ENCODE measurements at places on chromosomes 5 and 9.

- no peaks in the 10 kb centered on the region for H3K36me3 ChIP-seq
- H3K4me1 ChIP-seq: peaks cover 4% of the 10 kb centered on the region
- peak overlapping the region; percentile 91 for H3K27ac ChIP-seq
Measured at GRCh38 chr5:151688436-151688835, 1.7 kb upstream of the SPARC start.

DNA sequence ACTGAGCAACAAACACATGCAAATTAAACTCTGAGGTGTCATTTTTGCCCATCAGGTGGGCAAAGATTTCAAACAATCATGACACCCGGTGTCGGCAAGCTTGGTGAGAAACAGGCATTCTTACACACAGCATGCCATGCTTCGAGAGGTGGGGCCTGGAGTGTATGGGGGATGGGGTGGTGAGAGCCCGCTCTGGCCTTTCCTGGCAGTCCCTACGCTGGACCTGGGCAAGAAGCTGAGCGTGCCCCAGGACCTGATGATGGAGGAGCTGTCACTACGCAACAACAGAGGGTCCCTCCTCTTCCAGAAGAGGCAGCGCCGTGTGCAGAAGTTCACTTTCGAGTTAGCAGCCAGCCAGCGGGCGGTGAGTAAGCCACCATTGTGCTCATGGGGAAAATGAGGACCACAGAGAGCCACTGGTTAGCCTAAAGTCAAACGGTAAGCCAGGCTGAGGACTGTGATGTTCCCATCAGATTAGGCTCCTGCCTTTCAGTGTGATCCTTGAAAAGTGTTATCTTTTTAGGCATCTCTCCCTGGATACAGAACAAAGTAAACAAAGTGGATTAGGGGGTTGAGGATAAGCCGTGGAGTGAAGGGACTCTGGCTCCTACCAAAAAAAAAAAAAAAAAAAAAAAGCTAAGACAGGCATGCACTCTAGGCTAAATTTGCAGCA is 9.4 kb downstream of the MYOZ3 start:
- H3K27ac ChIP-seq: no peak overlapping the region
- H3K36me3 ChIP-seq: no peaks in the 10 kb centered on the region
- DNase-seq: no peak

DNA sequence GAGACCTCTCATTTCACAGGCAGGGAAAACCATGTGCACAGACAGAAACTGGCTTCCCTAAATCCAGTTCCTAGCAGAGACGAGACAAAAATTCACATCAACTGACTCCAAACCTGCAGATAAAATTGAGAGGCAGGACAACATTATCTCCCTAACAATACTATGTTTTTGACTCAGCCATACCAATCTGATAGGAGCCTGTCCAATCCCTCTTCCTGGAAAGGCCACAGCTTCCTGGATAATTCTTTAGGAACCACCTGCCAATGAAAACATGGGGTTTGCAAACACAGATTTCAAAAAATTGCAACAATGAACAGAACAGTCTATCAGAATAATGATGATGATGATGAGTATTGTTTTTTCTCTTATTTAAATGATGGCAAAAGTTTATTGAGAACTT is 22.4 kb downstream of the SH3TC2 start:
- no peak overlapping the region for H3K27ac ChIP-seq
- H3K4me1 ChIP-seq: no peaks in the 10 kb centered on the region
- H3K4me3 ChIP-seq: no peak overlapping the region
- no peaks in the 10 kb centered on the region for H3K36me3 ChIP-seq
- DNase-seq: no peak

- H3K27ac ChIP-seq: no peak overlapping the region
- H3K4me1 ChIP-seq: no peaks in the 10 kb centered on the region
- no peaks in the 10 kb centered on the region for H3K27me3 ChIP-seq
- H3K36me3 ChIP-seq: no peaks in the 10 kb centered on the region
- no peak for DNase-seq
Measured at GRCh38 chr5:75016896-75017295, 35.5 kb downstream of the GCNT4 start.

DNA sequence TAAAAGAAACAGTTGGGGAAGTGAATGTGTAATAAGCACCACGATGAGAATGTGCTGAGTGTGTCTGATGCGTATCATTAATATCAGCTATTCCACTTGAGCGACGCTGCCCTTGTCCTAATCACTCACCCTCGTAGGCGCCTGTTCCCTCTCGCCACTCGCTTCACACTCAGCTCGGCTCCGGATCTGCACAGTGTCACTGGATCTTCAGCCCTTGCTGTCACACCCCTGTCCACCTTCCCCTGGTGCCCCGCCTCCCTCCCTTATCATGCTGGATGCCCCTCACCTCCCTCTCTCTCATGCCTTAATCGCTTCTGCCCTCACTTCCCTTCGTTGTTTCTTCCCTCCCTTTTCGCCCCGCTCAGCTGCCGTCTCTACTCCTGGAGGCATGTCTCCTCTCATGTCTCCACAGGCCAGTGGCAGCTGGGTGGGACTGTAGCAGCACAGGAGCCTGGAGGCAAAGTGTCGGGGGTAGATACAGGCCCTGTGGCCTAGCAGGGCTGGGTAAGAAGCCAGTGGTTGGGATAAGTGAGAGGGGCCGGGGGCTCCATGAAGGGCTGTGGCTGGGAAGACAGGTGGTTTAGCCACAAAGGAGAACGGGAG is 43.5 kb downstream of the ANKDD1B start:
- H3K27me3 ChIP-seq: no peaks in the 10 kb centered on the region
- no peak for DNase-seq
- no peak overlapping the region for H3K4me3 ChIP-seq

GRCh38 chr5:137575211-137575610 is 76.1 kb upstream of the SPOCK1 start:
- no peak for DNase-seq
- no peak overlapping the region for H3K27ac ChIP-seq
- no peak overlapping the region for H3K4me3 ChIP-seq
- no peaks in the 10 kb centered on the region for H3K4me1 ChIP-seq

DNA sequence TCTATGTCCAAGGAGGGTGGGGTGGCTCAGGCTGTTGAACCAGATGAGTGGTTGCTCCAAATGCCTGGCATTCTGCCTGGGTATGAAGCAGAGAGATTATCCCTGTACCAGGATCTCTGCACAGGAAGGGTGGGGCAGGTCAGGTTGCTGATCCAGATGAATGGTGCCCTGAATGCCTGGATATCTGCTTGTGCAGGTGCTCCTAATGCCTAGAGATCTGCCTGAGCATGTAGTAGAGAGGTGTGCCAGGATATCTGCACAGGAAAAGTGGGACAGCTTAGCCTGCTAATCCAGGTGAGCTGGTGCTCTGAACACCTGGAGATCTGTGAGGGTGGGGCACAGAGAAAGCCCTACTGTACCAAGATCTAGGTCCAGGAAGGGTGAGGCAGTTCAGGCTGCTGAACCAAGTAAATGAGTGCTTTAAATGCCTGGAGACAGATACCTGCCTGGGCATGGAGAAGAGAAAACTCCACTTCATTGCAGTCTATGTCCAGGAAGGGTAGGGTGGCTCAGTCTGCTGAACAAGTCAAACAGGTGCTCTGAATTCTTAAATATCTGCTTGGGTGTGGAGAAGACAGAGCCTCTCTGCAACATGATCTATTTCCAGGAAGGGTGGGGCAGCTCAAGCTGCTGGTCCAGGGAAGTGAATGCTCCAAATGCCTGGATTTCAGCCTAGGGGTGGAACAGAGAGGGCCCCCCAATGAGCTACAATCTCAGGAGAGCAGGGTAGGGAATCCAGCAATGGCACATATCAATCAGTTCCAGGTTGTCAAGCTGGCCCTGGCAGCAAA is 189.4 kb upstream of the DMRTA1 start:
- H3K27me3 ChIP-seq: no peaks in the 10 kb centered on the region
- no peaks in the 10 kb centered on the region for H3K36me3 ChIP-seq
- H3K4me1 ChIP-seq: no peaks in the 10 kb centered on the region
- DNase-seq: no peak

DNA sequence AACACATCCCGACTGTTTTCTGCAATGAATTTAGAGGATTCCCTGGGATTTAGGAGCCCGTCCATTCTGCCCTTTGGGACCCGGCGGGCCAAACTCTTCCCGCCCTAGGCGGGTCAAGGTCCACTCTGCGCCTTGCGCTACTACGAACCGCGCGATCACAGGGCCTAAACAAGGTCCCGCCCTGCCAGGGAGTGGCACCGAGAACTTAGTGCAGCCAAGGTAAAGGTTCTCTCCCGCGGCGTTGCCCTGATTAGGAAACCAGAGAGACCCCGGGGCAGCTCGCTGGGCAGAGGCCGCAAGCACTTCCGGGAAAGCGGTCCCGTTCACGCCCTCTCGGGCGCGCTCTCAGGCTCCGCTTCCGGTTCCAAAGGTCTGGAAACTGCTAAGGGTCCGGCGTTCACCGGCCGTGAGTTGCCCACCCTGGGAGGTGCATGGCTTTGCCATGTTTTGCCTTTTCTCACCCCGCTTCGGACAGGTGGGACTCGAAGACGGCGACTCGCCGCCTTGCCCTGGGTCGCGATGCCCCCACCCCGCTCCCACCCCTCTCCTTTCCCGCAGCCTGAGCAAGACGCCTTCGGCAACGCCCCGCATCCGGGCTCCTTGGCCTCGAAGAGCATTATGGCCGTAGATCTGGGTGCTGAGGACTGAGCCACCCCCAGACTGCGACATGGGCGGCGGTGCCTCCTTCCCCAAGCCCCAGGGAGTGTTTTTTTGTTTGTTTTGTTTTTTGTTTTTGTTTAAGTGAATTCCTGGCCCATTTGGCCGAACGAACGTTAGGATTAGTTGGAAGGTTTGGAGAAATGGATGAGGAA is 23.4 kb downstream of the HNRNPK start:
- peak overlapping the region; percentile 89 for H3K27ac ChIP-seq
- peak; percentile 51 for DNase-seq
- peak overlapping the region; percentile 76 for H3K4me3 ChIP-seq
- no peaks in the 10 kb centered on the region for H3K36me3 ChIP-seq
- H3K27me3 ChIP-seq: no peaks in the 10 kb centered on the region

GRCh38 chr5:42995360-42995751 is 44.8 kb downstream of the ANXA2R start:
- H3K27me3 ChIP-seq: peaks cover 43% of the 10 kb centered on the region
- H3K27ac ChIP-seq: no peak overlapping the region
- no peak for DNase-seq
- H3K4me3 ChIP-seq: peak overlapping the region; percentile 45
- H3K4me1 ChIP-seq: no peaks in the 10 kb centered on the region

- DNase-seq: no peak
- no peaks in the 10 kb centered on the region for H3K36me3 ChIP-seq
- no peaks in the 10 kb centered on the region for H3K27me3 ChIP-seq
- H3K4me1 ChIP-seq: no peaks in the 10 kb centered on the region
- no peak overlapping the region for H3K4me3 ChIP-seq
Measured at GRCh38 chr5:112372543-112372942, 46.5 kb downstream of the EPB41L4A start.

GRCh38 chr9:118003240-118003639 is 299.0 kb downstream of the TLR4 start:
- no peaks in the 10 kb centered on the region for H3K4me1 ChIP-seq
- H3K4me3 ChIP-seq: no peak overlapping the region
- DNase-seq: no peak
- H3K27ac ChIP-seq: no peak overlapping the region

DNA sequence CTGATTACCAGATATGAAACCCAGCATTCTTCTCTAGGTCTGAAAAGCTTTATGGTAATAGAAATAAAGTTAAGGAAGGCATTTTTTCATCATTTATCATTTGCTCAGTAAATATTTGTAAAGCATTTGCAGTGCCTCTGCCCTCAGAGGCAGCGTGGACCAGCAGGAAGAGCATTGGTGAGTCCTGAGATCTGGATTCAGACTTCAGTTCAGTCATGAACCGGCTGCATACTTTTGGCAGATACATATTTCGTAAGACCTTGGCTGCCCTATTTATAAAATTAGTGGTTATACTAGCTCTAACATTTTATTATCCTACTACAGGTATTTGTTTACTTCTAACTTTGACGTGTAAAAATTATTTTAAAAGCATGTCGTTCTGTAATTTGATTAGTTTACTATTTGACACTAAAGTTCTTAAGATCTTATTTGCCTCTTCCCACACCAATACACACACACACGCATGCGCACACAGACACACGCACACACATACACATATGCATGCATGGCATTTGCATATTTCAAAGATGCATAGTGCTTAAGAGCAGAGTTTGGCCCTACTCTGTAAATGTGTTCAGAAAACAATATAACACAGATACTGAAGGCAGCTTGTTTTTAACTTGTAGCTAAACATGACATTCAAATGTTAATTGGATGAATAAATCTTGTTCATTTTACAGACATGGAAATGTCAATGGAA is 101.9 kb downstream of the RPS23 start:
- H3K27ac ChIP-seq: no peak overlapping the region
- no peaks in the 10 kb centered on the region for H3K4me1 ChIP-seq
- no peaks in the 10 kb centered on the region for H3K36me3 ChIP-seq
- no peak overlapping the region for H3K4me3 ChIP-seq
- DNase-seq: no peak

GRCh38 chr9:75039009-75039408 is 10.9 kb upstream of the CARNMT1 start:
- H3K27ac ChIP-seq: no peak overlapping the region
- H3K36me3 ChIP-seq: no peaks in the 10 kb centered on the region
- no peaks in the 10 kb centered on the region for H3K27me3 ChIP-seq
- DNase-seq: no peak
- no peaks in the 10 kb centered on the region for H3K4me1 ChIP-seq

DNA sequence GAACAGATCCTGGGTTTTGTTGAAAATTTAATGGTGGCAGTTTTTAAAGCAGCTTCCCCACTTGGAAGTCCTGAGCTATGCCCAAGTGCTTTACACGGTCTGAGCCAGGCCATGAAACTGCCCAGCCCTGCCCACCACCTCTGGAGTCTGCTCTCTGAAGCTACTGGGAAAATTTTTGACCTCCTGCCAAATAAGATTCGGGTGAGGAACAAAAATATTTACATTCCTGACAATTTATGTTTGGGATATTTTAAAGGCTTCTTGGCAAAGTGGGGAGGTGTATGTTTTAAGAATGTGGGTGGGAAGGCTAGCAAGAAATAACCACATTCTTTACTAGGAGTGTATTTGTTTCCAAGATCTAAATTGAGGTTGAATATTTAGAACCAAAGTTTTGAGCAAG is 50.0 kb downstream of the HACD4 start:
- H3K4me3 ChIP-seq: no peak overlapping the region
- H3K4me1 ChIP-seq: no peaks in the 10 kb centered on the region
- no peak for DNase-seq
- H3K36me3 ChIP-seq: no peaks in the 10 kb centered on the region
- H3K27ac ChIP-seq: no peak overlapping the region

GRCh38 chr9:76876098-76876497 is 29.8 kb downstream of the PRUNE2 start:
- H3K36me3 ChIP-seq: no peaks in the 10 kb centered on the region
- peaks cover 22% of the 10 kb centered on the region for H3K4me1 ChIP-seq
- H3K27ac ChIP-seq: no peak overlapping the region
- DNase-seq: no peak

DNA sequence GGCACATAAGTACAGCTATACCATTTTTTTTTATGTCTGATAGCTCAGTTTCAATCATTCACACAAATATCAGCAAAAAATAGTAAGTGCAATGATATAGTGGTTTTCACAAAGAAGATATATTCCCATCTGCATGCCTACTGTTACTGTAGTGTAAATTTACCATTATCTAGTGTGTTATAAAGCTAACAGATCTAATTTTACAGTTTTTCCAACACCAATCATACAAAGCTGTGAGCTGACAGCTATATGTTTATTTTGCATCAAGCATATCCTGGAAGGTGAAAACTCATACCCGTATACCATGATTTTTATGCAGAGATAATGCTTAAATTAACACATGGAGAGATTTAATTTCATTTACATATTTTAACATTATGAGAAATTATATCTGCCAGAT is 89.9 kb upstream of the HAPLN1 start:
- H3K36me3 ChIP-seq: no peaks in the 10 kb centered on the region
- no peak overlapping the region for H3K27ac ChIP-seq
- H3K4me3 ChIP-seq: no peak overlapping the region
- no peaks in the 10 kb centered on the region for H3K4me1 ChIP-seq
- H3K27me3 ChIP-seq: no peaks in the 10 kb centered on the region
- DNase-seq: no peak

Data from tibial nerve (tissue), 4 donors.